ENCODE measurements at places on chromosomes 6 and 20.

GRCh38 chr6:3723251-3723650 is 28.3 kb downstream of the PXDC1 start:
- DNase-seq = no peak

GRCh38 chr20:54566031-54566688 is 90.8 kb downstream of the DOK5 start:
- no peak for DNase-seq

- no peak for DNase-seq
Observed at GRCh38 chr20:13461849-13462458, 176.8 kb downstream of the TASP1 start.

DNA sequence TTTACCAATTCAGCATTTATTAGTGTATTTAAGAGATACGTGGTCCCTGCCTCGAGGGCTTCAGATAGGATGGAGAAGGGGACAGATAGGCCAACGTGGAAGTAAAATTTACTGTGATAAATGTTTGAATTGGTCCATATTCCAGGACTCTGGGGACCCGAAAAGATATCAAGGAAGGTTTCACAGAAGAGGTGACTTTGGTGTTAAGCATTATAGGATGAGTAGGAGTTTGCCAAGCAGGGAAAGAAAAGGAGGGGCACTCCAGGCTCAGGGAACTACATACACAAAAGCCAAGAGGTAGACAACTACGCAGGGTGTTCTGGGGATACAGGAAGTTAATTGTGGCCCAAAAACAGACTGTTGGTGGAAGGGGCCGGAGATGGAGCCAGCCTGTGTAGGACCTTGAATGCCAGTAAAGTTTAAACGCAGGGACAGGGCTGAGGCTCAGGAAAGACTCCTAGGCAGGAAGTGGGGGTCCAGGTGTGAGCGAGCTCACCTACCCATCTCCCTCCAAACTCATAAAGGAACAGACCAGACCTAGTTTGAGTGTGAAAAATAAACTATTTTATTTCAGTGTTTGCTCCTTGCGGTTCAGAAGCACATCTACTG is 37.0 kb downstream of the TGM2 start:
- DNase-seq = no peak

GRCh38 chr6:2558861-2559801 is 191.6 kb downstream of the MYLK4 start:
- DNase-seq = no peak

- DNase-seq = no peak
Observed at GRCh38 chr6:11151488-11151887, 40.0 kb upstream of the ERVFRD-1 start.

- DNase-seq = no peak
Observed at GRCh38 chr6:42688281-42688680, 34.1 kb downstream of the PRPH2 start.

GRCh38 chr6:70957284-70957617 is 391 bp upstream of the B3GAT2 start:
- no peak for DNase-seq

- DNase-seq = no peak
Observed at GRCh38 chr6:79564636-79565035, 27.4 kb upstream of the LCA5 start.

- DNase-seq = no peak
Observed at GRCh38 chr20:51889466-51889865, 87.1 kb upstream of the SALL4 start.

GRCh38 chr20:58251348-58251978 is 23.0 kb upstream of the ANKRD60 start:
- DNase-seq = no peak

GRCh38 chr6:117317261-117317660 is 51.9 kb downstream of the VGLL2 start:
- DNase-seq = no peak

GRCh38 chr6:110544472-110544871 is 68.1 kb upstream of the SLC22A16 start:
- DNase-seq = no peak

- DNase-seq = no peak
Observed at GRCh38 chr20:41003143-41003935, 25.3 kb upstream of the TOP1 start.

DNA sequence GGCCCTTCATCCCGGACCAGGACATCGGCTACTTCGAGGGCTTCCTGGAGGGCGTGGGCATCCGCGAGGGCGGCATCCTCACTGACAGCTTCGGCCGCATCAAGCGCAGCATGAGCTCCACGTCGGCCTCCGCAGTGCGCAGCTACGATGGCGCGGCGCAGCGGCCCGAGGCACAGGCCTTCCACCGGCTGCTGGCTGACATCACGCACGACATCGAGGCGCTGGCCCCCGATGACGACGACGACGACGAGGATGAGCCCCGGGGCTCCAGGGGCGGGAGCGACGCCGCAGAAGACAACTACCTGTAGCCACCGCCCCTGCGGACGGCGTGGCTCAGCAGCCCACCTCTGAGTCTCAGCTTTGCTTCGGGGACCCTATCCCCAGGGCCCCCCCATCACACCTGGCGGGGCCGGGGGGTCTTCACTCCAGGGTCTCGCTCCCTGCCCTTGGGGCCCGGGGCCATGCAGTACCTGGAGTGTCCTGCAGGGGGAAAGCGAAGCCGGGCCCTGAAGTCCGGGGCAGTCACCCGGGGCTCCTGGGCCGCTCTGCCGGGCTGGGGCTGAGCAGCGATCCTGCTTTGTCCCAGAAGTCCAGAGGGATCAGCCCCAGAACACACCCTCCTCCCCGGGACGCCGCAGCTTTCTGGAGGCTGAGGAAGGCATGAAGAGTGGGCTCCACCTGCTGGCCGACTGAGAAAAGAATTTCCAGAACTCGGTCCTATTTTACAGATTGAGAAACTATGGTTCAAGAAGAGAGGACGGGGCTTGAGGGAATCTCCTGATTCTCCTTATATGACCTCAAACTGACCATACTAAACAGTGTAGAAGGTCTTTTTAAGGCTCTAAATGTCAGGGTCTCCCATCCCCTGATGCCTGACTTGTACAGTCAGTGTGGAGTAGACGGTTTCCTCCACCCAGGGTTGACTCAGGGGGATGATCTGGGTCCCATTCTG is 20.8 kb upstream of the HCK start:
- DNase-seq = no peak

GRCh38 chr6:154060076-154060475 is 21.0 kb downstream of the OPRM1 start:
- peak; percentile 80 for DNase-seq

- DNase-seq = no peak
Observed at GRCh38 chr6:43359381-43359780, 10.1 kb downstream of the ZNF318 start.

GRCh38 chr6:106181664-106182418 is 95.7 kb downstream of the PRDM1 start:
- DNase-seq = no peak

DNA sequence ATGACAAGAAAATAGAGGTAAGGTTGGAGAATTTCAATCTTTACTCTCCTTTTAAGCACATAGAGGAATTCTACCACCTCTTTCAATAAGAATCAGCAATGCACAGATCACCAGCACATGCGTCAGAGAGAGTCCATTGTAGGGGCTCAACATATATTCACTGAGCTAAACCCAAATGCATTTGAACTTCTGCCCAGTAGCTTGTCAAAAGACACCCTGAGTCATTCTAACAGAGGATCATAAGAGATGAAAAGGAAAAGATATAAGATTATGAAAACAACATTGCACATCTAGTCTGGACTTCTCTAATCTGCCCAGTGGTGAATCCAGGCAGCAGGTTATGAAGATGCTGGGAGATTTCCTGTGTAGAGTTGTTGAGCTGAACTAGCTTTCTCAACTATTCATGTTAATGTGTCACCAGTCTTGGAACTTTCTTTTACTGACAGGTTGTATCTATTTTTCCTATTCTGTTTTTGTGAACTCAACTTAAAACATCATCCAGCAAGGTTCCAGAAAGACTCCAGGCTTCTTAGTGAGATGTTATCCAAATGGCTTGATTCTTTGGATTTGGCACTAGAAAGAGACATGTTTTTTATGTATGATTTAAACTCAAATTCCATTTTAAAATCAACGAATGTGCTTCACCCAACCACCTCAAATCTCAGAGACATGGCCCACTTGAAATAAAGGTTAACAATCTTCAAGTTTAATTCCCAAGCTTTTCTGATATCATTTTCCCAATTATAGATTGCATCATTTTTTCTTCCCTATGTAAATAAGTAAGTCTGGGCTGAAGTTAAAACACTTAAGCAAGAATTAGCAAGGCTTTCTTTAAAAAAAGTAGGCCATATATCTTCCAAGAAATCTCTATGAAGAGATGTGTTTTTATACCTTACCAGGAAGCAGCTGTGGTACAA is 89.3 kb downstream of the TSHZ2 start:
- DNase-seq = no peak

GRCh38 chr20:5195655-5196054 is 68.8 kb downstream of the CDS2 start:
- no peak for DNase-seq

DNA sequence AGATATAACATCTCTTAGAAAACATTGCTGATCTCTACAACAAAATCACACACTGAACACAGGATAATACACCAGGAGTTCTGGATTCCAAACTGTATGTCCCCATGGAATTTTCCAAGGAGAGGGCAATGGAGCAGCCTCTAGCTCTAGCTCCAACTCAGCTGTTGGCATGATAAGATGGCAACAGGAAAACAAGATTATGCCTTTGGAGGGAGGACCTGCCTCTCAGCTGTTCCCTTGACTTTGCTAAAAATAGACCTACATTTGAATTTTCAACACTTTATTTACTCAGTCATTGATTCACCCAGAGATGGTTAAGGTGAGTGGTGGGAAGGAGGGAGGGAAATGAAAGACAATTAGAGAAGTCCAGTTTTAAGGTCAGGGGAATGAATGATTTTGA is 246.7 kb downstream of the ALDH8A1 start:
- DNase-seq = no peak
